ENCODE measurements at places on chromosomes 3 and 15. TPM values are rescaled to one million over a fixed set of nuclear protein-coding genes. Genes with fewer than 3 reads are reported as not detected.
A peak's percentile ranks its signal among the peaks of the same experiment; 100 is the strongest.

- DNase-seq: no peak
These were observed 274.7 kb downstream of the CD47 start for GRCh38 chr3:107816107-107816506.

DNA sequence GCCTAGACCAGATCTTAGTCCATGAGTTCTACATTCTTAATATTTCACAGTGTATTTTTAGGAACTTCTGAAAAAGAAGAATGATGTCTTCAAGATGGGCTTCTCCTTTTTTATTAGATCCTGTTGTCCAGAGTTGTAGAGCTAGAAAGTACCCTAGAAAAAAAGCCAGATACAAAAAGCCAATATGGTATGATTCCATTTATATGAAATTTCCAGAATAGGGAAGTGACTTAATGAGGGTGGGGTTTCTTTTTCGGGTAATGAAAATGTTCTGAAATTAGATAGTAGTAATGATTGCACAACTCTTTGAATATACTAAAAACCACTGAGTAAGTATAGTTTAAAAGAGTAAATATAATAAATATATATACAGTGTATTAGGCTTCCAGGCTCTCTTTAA is 116.9 kb downstream of the NFKBIZ start:
- DNase-seq: no peak

DNA sequence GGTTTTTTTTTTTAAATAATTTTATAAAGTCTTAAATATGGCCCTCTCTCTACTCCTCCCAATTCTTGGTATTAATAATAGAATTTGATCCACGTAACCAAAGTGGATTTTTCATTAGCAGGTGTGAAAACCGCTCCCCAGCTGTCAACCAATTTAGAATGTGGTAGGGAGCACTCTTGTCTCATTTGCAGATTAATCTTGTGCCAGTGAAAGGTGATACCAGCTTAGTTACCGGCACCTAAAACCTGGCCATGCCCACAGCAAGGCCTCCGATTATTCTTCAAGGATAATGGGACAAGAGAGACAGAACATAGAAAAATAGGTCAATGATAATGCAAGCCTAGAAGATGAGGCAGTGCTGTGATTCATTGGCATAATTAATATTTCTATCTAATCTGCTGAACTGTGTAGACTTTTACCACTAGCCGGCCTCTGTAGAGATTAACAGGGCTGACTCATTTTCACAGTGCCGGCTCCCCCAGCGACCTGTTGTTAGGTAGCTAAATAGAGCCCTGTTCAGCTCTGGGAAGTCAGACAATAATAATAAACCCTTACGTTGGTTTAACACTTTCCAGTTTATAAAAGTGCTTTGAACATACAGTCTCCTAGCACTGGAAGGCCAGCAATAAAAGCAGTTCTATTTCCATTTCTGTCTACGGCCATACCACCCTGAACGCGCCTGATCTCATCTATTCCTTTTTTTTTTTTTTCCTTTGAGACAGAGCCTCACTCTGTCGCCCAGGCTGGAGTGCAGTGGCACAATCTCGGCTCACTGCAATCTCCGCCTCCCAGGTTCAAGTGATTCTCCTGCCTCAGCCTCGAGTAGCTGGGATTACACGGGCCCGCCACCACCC is 102.9 kb downstream of the SHQ1 start:
- DNase-seq: peak; percentile 28

MPI gene
- 46.0 TPM for total RNA-seq

IGF2BP2 gene
- 26.7 TPM for total RNA-seq

GRCh38 chr3:4021162-4021561 is 221.9 kb downstream of the LRRN1 start:
- DNase-seq: no peak
